Epithelial cell of proximal tubule (primary cell): ENCODE measurements at places on chromosomes 7 and 10. TPM values are rescaled to one million over a fixed set of nuclear protein-coding genes. Genes with fewer than 3 reads are reported as not detected.

DNA sequence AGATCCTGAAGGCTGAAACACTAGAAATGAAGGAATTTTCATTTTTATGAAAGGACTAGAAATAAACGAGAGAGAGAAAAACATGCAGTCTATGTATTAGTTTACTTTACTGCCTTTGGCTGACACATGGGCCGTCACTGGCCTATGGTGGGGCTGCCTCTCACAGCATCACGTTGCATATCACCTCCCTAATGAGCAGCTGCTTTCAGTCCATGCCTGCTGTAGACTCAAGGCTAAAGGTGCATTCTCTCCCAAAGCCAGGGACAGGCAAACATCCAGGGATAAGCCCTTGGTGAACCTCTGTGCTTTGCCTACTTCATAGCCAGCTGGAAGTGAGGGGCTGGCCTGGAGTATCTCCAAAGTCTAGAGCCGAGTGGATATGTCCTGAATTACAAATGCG, 359.4 kb downstream of the GPAM start:
- DNase-seq = no peak

GRCh38 chr10:49053053-49053997, 62.0 kb downstream of the VSTM4 start:
- no peak for DNase-seq

DNA sequence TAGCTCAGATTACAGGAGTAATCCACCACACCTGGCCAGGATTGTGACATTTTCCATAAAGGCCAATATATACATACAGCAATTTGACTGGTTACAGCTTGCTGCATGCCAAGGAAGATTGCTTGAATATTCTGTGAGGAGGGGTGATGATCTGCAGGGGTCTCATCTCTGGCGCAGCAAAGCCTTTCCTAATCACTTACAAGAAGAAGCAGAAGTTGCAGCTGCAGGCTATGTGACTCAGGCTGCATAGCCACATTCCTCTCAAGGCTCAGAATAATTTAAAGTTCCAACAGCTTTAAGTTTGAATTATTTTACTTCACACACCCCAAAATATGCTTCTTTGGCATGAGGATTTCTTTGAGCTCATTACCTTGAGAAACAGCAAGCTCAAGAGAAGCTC, 11.4 kb upstream of the RASGEF1A start:
- DNase-seq = no peak

The ARHGAP22 gene
- total RNA-seq = 11.2 and 24.5 TPM in 2 replicates

The SLC18A2 gene
- total RNA-seq = 0.40 and 0.72 TPM in 2 replicates

The GPER1 gene
- 0.72 and 0.81 TPM in 2 replicates for total RNA-seq

- no peak for DNase-seq
These were observed at the start of gene ITGA8 for GRCh38 chr10:15719899-15720634. Gene ITGA8, minus strand, starts transcription at chr10:15719922. Its CDS starts 151 bp downstream, at chr10:15719771.

GRCh38 chr7:80060218-80060806, 74.3 kb upstream of the GNAI1 start:
- no peak for DNase-seq

The CPA4 gene
- 19.2 and 19.6 TPM in 2 replicates for total RNA-seq

GRCh38 chr7:44386139-44386913, 60.9 kb upstream of the CAMK2B start:
- no peak for DNase-seq

GRCh38 chr10:22606164-22606614, 108.2 kb downstream of the PIP4K2A start:
- no peak for DNase-seq

GRCh38 chr7:86980223-86980622, 79.2 kb downstream of the ELAPOR2 start:
- no peak for DNase-seq

DNA sequence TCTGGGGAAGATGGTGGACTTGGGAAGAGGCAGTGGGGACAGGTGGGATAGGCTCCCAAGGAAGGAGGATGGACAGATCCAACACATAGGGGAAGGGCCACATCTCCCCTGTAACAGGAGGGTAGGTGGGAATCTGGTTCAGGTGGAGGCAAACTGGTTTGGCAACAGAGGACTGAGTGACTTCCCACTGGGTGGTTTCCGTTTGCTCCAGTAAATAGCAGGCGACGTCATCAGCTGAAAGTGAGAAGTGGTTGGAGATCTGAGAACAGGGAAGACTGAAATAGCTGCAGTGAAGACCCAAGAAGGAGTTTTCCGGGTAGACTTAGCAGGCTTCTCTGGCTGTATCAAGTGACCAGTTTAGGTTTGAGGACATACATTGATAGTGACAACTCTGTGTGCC, 504.4 kb downstream of the GALNT17 start:
- DNase-seq = no peak

GRCh38 chr7:48106906-48107659, 18.0 kb downstream of the UPP1 start:
- no peak for DNase-seq

- no peak for DNase-seq
These were observed 83.5 kb downstream of the TACC2 start for GRCh38 chr10:122072491-122072890.

DNA sequence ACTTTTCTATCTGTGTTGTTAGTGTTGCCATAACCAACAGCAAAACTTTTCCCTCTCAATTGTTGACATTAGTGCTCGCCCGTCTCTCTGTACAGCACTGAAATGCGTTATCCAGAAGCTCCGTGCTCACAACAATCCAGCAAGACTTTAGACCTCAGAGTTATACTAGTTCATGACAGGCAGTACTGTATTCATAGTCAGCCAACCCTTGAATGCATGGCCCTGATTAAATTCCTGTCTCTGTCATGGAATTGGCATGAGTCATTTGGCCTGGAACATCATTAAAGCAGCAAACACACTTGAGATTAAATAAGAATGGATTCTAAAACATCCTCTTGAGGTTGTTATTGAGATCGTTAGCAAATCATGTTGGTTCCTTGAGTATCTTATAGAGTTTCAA, 405.5 kb upstream of the C7orf33 start:
- peak; percentile 16 for DNase-seq

The PRPS1L1 gene
- total RNA-seq = not detected in 2 replicates

DNA sequence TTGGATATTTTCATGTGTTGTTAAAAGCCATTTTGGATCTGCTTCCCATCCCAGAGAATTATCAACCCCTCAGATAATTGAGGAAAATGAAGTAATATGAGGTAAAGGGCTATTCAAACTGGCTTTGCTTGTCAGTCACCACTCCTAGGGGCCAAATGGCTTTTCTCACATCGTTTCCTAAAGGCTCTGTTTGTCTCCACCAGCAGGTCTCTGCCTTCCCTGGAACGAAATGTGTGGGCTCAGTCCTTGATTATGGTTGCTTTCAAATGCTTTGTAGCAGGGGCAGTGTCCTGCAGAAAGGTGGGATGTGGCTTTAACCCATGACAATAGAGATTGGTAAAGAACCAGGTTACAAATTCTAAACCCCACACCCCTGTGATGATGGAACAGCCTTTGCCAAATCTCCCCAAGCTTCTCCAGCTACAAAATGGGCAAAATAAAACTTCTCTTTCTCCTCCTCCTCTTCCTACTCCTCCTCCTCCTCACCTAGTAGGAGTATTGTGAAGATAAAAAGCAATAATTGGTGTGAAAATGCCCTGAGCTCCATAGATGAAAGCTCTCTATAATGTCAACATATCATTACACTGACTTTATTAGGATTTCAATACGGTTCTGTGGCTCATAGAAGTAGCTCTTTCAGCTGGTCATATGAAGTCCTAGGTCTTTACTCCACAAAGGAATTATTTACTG, 127.6 kb downstream of the CHN2 start:
- no peak for DNase-seq

The ZNF487 gene
- total RNA-seq = 0.81 and 2.2 TPM in 2 replicates

The IL15RA gene
- 12.5 and 24.5 TPM in 2 replicates for total RNA-seq
